A673 (cell line): ENCODE measurements at places on chromosomes 2 and 18.

GRCh38 chr2:212195626-212196025 lies 343.0 kb downstream of the ERBB4 start:
- no peak for DNase-seq

DNA sequence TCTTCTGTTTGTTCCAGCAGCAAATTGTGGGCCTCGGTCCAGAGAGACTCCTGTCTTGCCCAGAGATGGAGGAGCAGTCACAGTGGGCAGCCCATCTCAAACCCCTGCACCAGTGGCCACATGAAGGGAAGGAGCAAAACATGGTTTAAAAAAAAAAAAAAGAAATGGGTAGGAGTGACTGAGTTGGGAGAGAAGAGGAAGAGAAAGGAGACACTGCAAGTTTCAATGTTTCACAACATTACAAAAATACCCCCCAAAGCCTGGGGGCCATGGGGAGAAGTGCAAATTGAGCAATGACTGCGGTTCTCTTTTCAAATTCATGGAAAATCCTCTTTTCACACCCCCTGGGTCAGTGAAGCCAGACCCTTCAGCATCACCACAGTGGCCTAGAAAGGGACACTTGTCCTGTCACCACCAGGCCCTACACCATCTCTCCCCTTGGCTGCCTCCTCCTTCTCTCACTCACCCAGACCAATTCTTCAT lies 117.1 kb downstream of the ZFP36L2 start:
- DNase-seq, result no peak

DNA sequence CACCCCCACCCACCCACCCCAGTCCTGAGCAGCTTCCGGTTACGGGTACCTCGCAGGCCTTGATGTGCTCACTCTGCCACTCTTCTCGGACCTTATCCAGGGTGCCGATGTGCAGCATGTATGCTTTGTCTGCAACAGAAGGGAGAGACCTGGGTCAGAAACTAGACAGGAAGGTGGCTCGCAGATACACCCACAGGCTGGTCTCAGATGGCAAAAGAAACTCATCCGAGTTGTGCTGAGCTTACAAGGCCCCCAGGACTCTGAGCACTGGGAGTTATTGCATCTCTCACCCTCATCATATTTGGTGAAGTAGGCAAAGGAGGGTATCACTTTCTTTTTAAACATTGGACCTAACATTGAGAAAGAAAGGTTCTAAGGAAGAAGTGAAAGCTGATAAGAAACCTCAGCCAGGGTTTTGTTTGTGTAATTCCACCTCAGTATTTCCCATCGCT lies 30.6 kb upstream of the EPG5 start:
- no peak for DNase-seq

GRCh38 chr2:234430871-234431270 lies 66.0 kb downstream of the ARL4C start:
- no peak for DNase-seq

- no peak for DNase-seq
These were observed 69.7 kb upstream of the BOD1L2 start for GRCh38 chr18:57077005-57077765.
